ENCODE measurements at places on chromosomes 7 and 10.

DNA sequence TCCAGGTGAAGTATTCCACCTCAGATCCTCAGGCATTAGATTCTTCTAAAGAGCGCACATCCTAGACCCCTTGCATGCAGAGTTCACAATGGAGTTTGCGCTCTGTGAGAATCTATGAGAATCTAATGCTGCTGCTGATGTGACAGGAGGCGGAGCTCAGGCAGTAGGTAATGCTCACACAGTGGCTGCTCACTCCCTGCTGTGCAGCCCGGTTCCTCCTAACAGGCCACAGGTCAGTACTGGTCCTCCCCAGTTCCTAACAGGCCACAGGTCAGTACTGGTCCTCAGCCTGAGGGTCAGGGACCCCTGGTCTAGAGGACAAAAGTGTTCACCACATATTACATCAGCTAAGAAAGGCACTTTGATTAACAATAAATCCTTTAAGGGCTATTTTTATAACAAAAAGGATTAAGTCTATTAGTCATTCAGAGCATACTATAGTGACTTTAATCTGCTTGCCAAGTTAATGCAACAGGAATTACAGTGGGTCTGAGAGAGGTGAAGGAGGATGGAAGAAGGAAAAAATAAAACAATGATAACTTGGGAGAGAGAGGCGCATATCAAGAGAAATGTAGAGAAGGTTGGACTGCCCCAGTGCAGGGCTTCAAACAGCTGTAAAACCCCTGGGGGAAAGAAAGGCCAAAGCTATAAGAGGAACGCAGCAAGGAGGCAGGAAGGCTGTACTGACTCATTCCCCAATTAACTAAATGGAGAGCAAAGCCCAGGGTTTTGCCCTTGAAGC lies 49.2 kb downstream of the CUL2 start:
- no peak for DNase-seq

DNA sequence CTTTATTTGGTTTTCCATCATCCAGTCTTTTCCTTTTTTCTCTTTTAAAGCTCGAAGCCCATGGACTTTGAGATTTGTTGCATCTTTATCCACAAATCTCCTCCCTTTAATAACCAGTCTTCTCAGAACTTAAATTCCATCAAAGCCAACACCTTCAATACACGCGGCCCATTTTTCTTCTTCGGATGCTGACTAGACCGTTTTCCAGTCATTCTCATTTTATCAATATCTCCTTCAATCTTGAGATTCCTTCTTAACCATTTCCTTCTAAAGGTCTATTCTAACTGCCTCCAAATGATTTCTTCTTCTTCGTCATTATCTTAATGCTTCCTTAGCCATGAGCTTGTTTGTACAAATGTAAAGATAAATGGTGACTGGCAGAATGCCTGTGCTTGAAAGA lies 173.5 kb downstream of the BAMBI start:
- no peak for DNase-seq

GRCh38 chr7:2109936-2110609 lies 122.7 kb downstream of the MAD1L1 start:
- DNase-seq = no peak

DNA sequence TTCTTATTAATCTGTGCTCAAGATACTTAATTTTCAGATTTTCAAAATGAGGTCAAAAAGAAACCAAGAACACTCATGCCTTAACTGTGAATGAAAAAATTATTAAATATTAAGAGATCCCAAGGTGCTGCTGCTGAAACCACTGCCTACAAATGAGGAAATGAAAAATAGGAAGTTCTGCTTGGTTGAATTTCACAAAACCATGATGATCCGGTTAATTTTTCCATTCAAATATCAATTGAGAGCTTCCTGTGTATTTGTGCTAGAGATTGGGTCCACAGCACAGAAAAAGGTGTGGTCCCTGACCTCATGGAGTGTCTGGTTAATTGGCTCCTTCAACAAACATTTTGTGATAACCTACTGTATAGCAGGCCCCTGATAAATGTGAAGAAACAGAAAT lies 132.7 kb upstream of the YAE1 start:
- peak; percentile 62 for DNase-seq

DNA sequence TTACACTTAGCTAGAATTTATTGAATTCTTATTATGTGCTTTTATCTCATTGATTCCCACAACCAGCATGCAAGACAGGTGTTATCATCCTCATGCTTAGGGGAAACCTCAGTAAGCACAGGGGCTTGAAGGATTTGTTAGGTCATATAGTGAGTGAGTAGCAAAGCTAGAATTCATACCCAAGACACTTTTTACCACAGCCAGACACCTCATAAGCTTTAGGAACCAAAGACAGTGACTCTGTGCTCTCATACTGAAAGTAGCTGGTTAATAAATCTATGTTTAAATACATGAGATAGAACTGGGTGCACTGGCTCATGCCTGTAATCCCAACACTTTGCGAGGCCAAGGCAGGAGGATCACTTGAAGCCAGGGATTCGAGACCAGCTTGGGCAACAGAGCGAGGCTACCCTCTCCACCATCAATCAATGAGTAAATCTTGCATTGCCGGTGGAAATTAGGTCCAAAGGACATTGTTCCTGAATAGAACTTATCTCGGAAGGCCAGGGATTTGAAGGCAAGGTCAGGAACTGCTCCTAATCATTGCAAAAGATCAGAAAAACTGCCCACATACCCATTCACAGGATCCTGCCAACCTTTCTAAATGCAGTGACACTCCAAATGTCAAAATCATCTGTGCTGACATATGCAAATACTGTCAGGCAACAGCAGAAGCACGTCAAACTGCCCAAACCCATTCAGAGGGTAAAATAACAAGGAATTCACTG lies 523.5 kb downstream of the PARD3 start:
- no peak for DNase-seq

GRCh38 chr10:118978998-118979350 lies 50.5 kb upstream of the NANOS1 start:
- DNase-seq = no peak

GRCh38 chr7:15628876-15629275 lies 57.6 kb downstream of the MEOX2 start:
- no peak for DNase-seq

DNA sequence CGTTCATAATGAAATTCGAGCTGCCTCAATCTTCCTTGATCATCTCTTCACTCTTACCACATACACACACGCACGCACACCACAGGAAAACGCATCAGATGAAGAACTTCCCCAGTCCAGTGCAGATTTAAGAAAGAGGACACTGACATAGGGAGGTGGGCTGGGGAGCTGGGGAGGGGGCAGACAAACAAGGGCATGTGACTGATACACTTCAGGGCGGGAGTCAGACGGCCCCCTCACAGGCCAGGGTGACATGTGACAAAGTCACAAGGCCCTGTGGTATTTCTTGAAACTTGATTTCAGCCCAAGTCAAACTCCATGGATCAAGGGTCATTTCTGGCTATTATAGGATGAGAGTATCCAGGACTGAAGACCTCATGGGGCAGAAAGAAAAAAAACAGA lies 82.6 kb downstream of the KCNMA1 start:
- peak; percentile 71 for DNase-seq

- no peak for DNase-seq
Measured at GRCh38 chr10:61096056-61096455, 152.1 kb upstream of the RHOBTB1 start.

GRCh38 chr7:18755793-18756192 lies 260.2 kb downstream of the HDAC9 start:
- no peak for DNase-seq

DNA sequence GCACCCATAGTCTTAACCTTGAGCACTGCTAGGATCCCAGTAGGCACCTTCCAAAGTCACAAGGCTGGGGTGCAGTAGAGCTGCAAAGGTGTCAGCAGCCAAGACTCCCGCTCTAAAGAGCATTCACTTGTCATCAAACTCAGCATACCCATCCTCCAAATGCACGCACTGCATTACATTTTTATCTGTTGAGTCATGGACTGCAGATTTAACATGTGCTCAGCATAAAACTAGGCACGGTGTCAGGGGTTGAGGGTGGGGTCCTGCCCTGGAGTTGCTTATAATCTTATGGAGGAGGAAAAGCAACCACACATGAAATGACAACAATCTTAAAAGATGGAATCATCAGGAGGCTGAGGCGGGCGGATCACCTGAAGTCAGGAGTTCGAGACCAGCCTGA lies 102.6 kb downstream of the PARP12 start:
- no peak for DNase-seq

DNA sequence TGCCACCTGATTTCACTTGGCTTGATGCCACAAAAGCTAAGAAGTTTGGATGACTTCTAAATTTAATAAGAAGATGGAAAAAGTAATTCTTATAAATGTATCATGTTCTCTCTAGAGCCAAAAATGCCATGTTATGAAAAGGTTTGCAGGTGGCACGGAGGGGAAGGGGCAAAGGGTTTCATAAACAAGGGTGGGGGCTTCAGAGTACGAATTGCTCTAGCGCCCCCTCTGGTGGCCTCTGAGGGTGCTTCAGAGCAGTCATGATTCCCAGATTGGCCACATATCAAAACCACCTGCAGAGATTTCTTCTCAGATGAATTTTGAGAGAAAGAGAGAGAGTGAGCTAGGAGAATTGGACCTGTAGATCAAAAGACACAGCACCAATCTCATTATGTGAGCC lies 208.6 kb upstream of the YAE1 start:
- no peak for DNase-seq

GRCh38 chr10:86523348-86523747 lies 1.8 kb upstream of the WAPL start:
- DNase-seq = no peak

- DNase-seq = no peak
Measured at GRCh38 chr7:3010161-3010560, 33.5 kb downstream of the CARD11 start.

Data from Kasumi-1 (cell line).